HT1080 (cell line): ENCODE measurements at places on chromosomes 6 and 20.
A peak's percentile ranks its signal among the peaks of the same experiment; 100 is the strongest.

- no peak for DNase-seq
Measured at GRCh38 chr20:3705970-3706739, 6.2 kb downstream of the SIGLEC1 start.

DNA sequence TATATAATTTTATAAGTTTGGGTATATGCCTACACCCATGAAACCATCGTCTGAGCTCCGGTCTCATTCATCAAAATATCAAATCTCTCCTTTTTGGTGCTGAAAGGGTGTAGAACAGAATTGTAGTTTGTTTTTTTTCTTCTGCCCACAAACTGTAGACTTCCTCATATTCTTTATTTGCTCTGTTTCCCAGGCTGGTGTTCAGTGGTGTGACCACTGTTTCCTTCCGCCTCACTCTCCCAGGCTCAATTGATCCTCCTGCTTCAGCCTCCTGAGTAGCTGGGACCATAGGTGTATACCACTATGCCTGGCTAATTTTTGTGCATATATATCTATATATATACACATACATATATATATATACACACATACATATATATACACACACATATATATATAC lies 139.6 kb upstream of the HCRTR2 start:
- DNase-seq = no peak

DNA sequence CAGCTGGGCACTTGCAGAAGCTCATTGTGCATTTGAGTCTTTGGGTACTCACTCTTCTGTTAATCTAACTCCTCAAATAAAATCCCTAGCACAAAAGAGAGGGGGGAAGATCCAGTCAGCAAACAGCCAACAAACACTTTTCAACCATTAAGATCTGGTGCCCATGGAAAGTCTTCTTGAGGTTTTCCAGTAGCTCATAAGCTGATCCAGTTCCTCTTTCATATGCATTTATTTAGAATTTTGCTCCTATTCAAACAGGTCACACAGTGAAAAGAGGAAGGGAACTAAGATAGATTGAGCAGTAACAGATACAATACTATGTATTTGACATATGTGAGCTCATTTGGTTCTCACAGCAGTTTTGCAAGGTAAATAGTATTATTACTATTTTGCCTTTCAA lies 38.6 kb downstream of the HLA-DPB1 start:
- DNase-seq = no peak

DNA sequence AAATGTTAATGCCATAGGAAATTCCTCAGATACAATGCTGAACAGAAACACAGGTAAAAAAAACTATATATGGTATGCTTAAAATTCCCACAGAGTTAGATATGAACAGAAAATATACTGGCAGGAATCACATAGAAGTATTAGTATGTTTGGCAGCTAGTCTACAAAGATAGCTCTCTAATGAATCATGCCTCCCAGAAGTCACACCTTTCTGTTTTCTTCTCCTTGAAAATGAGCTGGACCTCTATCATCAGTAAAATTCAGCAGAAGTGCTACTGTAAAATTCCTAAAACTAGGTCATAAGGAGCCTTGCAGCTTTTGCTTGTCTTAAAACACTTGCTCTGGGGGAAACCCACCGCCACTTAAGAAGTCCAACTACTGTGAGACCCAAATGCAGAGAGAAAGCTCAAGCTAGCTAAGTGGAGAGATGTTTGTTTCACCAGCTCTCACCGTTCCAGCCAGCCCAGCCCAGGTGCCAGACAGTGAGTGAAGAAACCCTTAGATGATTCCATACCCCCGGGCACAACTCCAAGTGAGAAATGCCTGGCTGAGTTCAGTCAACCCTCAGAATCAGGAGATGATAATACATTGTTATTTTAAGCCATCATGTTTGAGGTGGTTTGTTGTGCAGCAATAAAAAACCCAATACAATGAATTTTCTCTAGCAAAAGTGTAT lies 43.0 kb downstream of the TSPYL4 start:
- DNase-seq = peak; percentile 66

DNA sequence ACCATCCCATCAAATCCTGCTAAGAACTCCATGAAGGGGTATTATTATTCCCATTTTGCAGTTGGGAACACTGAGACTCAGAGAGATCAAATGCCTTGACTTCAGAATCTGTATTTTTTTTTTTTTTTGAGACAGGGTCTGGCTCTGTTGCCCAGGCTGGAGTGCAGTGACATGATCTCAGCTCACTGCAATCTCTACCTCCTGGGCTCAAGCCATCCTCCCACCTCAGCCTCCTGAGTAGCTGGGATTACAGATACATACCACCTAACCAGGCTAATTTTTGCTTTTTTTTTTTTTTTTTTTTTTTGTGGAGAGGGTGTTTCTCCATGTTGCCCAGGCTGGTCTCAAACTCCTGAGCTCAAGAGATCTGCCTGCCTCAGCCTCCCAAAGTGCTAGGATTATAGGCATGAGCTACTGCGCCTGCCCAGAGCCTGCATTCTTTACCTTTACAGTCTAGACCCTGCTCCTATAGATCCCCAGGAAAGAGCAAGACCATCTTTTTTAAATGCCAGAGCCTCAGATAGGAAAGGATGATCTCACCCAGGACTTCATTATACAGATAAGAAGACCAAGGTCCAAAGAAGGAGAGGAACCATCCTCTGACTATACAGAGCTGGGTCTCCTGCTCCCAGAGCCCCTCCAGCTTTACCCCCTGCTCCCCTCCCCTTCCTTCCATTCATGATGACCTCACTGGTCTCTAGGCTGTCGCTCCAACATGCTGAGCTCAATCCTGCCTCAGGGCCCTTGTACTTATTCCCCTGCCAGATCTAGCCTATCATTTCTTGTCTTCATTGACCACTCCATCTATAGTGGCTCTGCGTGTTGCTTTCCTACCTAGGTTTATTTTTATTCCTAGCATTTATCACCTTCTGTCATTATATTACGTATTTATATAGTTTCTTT lies 138.6 kb downstream of the CEBPB start:
- DNase-seq = no peak

- no peak for DNase-seq
Measured at GRCh38 chr6:57109880-57110279, 19.9 kb downstream of the ZNF451 start.

GRCh38 chr6:75201901-75202672 lies 3.8 kb downstream of the COL12A1 start:
- DNase-seq = no peak

GRCh38 chr20:7496394-7496991 lies 443.8 kb downstream of the HAO1 start:
- DNase-seq = peak; percentile 38

DNA sequence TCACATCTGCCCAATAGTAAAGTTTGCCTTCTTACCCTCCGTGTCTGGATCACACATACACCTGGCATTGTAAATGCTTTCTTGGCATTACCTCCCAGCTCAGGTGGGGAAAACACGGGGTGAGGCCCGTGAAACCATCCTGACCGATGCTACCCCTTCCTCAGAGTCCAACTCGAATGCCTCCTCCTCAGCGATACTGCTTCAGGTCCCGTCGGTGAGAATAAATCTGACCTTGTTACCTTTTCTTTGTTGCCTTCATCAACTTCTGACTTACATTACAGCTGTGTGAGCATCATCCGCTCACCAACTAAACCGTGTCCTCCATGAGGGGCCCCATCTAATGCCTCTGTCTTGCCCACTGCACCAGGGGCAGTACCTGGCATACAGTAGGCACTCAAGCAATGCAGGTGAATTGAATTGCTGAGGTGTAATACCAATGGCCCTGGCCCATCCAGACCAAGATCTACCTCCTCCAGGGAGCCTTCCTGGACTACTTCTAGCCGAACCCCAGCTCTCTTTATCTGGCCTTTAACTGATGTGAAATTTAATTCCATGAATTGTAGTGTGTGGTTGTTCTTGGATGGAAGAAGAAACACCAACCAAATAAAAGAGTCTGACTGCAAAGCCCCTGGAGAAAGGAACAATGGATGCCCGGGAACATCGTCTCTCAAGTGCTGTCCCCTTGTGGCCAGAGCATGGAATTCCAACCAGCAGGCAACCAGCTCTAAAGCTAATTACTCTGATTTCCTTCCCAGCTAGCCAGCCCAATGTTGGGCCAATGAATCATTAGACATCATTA lies 141.5 kb downstream of the ANKRD60 start:
- DNase-seq = peak; percentile 67

- peak; percentile 45 for DNase-seq
Measured at GRCh38 chr6:105164418-105164817, 15.4 kb downstream of the POPDC3 start.

- DNase-seq = no peak
Measured at GRCh38 chr20:48191200-48191599, 405.9 kb upstream of the SULF2 start.

GRCh38 chr6:89138173-89138572 lies 7.7 kb upstream of the PM20D2 start:
- DNase-seq = no peak

DNA sequence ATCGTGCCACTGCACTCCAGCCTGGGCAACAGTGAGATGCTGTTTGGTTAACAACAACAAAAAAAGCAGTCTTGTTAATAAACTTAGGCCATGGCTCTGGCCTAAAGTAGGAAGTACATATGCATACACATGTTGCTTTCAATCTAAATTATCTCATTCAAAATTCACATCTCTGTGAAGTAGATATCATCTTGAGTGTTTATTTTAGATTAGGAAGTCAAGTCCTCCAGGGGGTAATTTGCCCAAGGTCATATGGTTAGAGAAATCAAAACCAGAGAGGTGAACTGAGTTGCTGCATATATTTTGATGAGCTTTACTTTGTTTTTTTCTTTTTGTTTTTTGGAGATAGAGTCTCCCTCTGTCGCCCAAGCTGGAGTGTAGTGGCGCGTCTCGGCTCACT lies 52.8 kb downstream of the B4GALT5 start:
- DNase-seq = no peak

GRCh38 chr6:34236131-34236442 lies 586 bp upstream of the HMGA1 start:
- no peak for DNase-seq

GRCh38 chr6:5997420-5997987 lies 9.2 kb downstream of the NRN1 start:
- DNase-seq = no peak

- DNase-seq = no peak
Measured at GRCh38 chr6:169273511-169273910, 19.9 kb upstream of the THBS2 start.

GRCh38 chr6:42911171-42912021 lies 4.5 kb upstream of the PTCRA start:
- DNase-seq = no peak

DNA sequence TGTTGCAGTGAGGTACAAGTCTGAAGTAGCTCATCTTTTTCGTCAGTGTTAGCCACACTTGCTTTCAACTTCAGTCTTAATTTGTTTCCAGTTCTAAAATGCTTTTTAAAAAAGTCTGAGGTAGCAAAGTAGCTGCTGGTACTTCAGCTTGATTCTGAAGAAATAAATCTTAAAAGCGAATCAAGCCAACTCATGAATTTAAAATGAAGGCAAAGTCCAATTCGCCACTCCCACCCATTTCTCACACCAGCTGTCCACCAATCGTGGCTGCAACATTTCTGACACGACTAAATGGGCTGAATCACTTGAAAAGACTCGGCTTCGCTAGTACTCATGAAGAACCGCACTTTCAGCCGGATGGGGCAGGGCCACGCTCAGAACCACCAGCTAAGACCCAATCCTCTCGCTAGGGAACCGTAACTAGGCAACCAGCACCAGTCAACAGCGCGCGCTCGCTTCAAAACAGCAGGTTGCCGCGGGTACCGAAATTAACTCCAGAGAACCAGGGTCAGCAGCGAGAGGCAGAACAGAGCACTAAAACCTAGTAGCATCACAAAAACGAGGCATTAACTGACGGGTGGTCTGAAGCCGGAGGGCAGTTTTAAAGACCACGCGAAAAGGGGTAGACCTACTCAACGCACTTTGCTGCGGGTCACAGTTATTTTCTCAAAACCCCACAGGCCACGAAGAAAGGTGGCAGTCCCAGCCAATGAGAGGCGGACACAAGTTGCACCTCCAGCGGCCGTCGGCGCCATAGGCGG lies 900 bp downstream of the BCLAF1 start:
- peak; percentile 84 for DNase-seq

DNA sequence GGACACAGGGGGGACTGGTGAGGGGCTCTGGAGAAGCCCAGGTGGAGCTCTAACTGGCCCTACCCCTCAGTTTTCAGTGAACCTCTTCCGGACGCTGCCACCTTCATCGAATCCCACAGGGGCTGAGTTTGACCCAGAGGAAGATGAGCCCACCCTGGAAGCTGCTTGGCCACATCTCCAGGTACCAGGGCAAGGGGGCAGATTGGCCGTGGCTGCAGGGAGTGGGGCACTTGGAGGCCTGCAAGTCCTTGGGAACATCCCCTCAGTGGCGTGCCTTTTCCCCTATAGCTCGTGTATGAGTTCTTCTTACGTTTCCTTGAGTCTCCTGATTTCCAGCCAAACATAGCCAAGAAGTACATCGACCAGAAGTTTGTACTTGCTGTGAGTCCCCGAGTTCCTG lies 6.6 kb downstream of the MEA1 start:
- DNase-seq = no peak

DNA sequence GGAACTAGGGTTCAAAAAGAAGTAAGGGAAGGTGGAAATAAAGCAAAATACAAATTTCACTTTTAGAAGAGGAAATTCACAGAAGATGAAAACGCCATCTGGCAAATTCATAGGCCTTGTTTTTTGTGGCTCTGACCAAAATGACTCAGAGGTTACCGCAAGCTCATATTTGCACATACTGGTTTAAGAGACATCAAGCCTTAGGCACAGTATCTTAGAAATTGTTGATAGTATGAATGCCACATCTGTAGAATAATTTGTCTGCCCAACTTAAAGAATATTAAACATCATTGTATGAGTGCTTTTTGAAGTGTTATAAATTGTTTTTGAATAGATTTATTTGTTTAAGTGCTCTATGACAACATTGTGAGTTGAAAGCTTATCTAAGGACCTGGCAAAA lies 10.6 kb downstream of the TAAR1 start:
- DNase-seq = peak; percentile 79

GRCh38 chr6:25050356-25050755 lies 114.6 kb upstream of the RIPOR2 start:
- peak; percentile 73 for DNase-seq

DNA sequence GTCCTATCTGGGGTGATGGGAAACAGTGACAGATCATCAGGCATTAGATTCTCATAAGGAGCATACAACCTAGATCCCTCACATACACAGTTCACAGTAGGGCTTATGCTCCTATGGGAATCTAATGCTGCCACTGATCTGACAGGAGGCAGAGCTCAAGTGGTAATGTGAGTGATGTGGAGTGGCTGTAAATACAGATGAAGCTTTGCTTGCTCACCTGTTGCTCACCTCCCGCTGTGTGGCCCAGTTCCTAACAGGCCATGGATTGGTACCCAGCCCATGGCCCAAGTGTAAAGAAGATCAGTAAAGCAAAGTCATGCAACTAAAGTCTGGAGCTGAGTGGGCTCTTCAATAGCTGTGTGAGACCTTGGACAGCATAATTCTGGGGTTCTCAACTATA lies 65.9 kb downstream of the PKIB start:
- no peak for DNase-seq

DNA sequence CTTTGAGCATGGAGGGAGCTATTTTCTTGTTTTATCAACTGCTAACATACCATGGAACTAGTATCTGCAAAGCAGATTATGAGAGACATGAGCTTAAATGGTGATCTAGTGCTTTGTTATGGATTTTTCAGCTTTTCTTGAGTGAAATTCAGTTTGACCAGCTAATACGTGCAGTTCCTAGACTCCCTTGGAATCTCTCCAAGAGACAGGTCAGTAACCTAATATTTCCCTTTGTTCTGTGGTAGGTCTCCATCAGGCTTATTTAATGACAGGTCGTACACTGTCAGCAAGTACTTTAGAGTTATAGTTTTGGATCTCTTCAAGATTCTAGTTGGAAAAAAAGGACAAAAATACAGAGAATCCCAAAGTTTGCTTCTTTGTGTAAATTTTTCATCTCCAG lies 43.9 kb downstream of the HDAC2 start:
- no peak for DNase-seq

GRCh38 chr6:122028933-122029522 lies 370.4 kb upstream of the HSF2 start:
- no peak for DNase-seq
